ENCODE measurements at places on chromosomes 12 and 14.
A peak's percentile ranks its signal among the peaks of the same experiment; 100 is the strongest.

GRCh38 chr12:6791931-6792520 is 2.7 kb downstream of the CD4 start:
- no peak for DNase-seq

- DNase-seq = no peak
These were observed 22.1 kb upstream of the EIF4B start for GRCh38 chr12:52984136-52984535.

- no peak for DNase-seq
These were observed 90.2 kb upstream of the HECTD1 start for GRCh38 chr14:31297701-31298344.

DNA sequence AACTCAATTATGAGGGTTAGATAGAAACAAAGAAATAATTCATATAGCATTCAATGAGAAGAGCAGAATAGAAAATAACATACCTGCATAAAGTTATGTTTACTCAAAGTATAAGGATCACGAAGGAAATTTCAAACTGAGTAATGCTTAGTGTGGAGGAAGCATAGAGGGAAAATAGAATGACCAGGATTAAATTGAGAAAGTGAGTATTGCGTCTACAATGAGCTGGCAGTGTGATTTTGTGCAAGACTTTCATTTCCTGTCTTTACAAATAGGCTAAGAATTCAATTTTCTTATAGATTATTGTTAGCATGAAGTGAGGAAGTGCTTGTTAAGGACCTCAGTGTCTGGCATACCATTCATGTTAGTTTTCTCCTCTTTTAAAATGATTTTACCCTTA is 12.0 kb downstream of the ADGRD1 start:
- no peak for DNase-seq

- no peak for DNase-seq
These were observed 24.2 kb upstream of the RHOJ start for GRCh38 chr14:63180011-63180410.

- DNase-seq = peak; percentile 56
These were observed 490 bp downstream of the SOS2 start for GRCh38 chr14:50230701-50231474.

Data from activated naive CD4-positive, alpha-beta T cell treated with anti-CD3 and anti-CD28 coated beads, Interleukin-2, amount 10 ng/mL, durations not matched to agents 7 days and 5 days (primary cell).